ENCODE measurements at places on chromosomes 16 and 17.

DNA sequence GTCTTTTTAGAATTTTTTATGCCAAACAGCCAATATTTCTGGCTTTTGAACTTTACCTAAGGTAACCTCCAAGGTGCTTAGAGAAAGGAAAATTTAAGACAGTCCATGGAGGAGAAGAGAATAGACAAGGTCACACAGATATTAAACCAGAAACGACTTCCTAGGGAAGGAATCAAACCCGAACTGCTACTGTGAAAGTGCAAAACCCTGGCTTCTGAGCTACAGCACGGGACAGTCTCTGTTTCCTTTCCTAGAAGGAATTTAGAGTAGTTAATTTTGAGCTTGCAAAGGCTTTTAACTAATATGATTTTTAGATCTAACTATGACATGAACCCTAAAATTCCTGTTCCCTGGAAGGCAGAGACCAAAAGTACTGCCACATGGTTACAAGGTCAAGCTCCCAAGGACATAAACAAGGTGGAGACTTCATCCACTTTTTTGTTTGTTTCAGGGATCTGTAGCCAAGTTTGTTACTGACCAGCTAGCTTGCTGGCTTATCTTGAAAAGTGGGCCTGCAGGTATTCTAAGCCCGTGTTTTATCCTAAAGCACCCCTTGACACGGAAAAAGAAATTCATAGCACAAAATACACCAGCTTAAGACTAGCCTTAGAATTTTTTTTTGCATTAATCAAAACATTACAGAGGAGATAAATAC, 188.2 kb downstream of the SPECC1 start:
- DNase-seq, result no peak

DNA sequence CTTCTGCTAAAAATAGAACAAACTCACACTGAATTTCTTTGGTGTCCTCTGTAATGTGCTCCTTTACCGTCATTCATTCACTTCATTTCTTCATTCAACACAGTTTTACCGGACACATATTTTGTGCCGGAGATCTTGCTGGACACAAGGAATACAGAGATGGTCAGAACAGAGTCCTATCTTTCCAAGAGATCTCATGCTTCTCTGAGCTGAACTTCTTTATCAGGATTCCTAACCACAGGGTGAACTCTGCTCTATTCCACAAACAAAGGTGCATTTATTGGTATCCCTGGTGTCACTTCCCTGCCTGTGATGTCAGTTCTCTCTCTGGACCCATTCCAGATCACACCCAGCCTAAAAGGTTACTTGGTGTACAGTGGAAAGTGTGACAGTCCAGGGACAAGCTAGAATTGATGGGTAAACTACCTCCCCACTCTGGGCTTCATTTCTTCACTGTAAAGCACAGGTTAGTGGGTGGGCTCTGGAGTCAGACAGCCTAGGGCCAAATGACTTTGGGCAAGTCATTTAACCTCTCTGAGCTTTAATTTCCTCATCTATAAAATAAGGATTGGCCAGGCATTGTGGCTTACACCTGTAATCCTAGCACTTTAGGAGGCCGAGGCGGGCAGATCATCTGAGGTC, 4.2 kb downstream of the IFI35 start:
- DNase-seq, result no peak

DNA sequence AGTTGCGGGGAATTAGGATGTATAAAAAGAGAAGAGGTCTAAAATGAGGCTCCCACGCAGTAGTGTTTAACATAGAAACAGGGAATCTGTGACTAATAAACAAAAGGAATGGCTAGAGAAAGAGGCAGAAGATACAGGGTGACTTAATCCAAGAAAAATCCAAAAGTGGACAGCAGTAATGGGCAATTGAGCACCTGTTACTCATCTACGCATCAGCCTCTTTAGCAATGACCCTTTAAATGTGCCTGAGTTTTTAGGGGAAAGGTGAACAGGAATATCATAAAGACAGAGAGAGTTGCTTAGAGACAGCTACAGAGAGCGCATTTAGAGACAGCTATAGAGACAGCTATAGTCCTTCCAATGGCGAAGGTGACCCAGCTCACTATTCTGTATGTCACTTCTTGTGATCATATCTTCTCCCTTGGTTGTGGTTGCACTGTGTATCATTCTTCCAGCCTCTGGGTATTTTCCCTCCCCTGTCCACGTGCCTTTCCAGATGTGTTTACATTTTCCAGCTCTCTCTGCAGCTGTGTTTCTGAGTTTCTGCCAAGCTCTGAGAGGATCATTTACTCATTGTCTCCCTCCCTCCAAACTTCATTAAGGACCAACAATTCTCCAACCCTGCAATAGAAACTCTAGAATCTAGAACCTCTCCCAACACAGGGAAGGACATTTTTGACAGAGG, 61.5 kb downstream of the MYOCD start:
- DNase-seq, result no peak

DNA sequence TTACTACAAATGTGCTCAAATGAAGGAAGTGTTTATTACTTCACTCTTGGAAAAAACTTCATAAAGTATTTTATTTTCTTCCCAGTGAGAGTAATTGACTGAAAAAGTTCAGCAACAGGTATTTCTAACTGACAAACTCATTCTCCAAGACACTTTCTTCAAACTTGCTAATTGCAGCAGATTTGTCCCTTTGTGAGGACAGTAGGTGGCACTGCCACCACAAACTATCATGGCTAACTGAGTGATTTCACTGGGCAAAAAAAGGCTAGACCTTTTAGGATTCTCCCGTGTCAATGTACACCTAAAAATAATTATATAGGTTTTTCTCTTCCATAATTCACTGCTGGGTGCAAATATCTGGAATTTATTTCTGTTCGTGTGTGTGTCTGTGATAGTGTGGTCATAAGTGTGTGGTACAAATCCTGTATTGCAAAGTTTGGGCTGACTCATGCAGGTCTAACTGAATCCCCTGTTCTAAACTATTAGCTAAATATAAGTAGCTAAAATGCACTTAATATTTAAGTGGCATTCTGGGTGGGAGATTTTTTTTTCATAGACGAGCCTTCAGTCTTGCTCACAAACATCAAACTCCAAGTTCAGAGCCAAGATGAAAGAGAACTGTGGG, 3.9 kb downstream of the HS3ST3A1 start:
- DNase-seq, result no peak

DNA sequence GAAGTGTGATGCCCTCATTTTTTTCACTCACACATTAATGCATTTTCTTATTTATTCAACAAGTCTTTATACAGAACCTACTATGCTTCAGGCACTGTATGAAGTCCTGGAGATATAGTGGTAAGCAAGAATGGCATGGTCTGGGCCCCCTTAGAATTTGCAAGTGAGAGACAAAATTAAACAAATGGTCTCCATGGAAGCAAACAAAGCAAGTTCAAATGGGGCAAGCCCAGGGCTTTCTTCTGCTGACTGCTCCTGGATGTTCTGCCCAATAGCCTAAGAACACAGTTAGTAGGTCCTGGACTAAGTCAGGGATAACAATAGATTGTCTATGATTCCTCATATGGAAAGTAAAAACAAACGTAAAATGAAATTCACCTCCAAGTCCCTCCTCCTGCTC, 31.3 kb upstream of the DDX52 start:
- no peak for DNase-seq

All from NCI-H1436 treated with DMSO at 0.1 percent for 48 hours (cell line).